ENCODE measurements at places on chromosomes 4 and X.

GRCh38 chr4:40196724-40197281 lies at the start of gene RHOH:
Gene RHOH (plus strand): TSS chr4:40197031. CDS start chr4:40243387, 46,356 bp downstream.
- DNase-seq = no peak

DNA sequence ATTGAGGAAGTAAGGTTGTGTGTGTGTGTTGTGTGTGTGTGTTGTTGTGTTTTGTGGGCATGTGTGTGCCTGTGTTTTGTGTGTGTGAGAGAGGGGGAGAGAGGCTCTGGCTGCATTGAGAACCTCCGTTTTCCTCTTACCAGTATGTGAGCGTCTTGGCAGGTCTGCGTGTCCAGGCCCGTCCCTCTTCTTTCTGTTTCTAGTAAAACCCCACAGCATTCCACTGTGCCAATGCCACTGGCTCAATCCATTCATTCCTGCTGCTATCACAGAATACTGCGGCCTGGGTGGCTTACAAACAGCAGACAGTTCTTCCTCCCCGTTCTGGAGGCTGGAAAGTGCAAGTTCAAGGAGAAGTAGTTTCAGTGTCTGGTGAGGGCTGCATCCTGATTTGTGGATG lies 15.5 kb upstream of the HTRA3 start:
- DNase-seq = no peak

GRCh38 chr4:10690185-10690907 lies 5.8 kb upstream of the CLNK start:
- DNase-seq = no peak

DNA sequence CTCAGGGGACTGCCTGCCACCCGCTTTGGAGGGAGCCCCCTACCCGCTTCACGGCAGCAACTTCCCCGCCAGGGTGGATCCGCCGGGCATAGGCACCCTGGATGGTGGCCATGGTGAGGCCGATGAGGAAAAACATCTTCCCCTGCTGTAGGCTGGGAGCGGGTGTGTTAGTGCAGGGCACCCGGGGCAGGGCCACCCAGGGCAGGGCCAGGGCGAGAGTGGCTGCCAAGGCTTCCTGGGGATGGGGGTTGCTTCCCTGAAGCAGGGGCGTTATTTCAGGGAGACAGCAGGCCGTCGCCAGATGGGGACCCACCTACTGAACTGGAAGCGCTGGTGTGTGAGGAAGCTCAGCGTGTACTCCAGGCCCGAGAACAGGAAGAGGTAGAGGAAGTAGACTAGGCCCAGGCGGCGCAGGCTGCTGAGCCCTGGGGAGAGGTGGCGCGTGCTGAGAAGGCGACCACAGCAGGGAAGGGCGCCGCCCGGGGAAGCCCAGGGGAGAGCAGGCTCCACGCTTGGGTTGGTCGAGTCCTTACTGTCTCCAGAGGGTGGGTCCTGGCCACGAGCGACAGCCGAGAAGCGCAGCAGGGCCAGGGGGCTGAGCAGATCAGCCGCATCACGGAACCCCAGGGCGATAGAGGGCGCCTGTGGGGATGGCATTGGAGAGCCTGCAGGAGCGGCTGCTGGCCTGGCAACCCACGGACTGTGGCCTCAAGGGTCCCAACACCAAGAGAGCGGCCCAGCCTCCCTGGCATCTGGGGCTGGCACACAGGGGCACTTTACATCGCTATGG lies 31.5 kb downstream of the NOP14 start:
- peak; percentile 35 for DNase-seq

GRCh38 chr4:77600521-77601451 lies 4.8 kb upstream of the CXCL13 start:
- DNase-seq = no peak

GRCh38 chr4:115515366-115515765 lies 401.9 kb upstream of the NDST4 start:
- no peak for DNase-seq
